Activated CD4-positive, CD25-positive, alpha-beta regulatory T cell treated with anti-CD3 and anti-CD28 coated beads, Interleukin-2, amount 50 U/mL, for 16 hours (primary cell): ENCODE measurements at places on chromosomes 11 and 22.
A peak's percentile ranks its signal among the peaks of the same experiment; 100 is the strongest.

DNA sequence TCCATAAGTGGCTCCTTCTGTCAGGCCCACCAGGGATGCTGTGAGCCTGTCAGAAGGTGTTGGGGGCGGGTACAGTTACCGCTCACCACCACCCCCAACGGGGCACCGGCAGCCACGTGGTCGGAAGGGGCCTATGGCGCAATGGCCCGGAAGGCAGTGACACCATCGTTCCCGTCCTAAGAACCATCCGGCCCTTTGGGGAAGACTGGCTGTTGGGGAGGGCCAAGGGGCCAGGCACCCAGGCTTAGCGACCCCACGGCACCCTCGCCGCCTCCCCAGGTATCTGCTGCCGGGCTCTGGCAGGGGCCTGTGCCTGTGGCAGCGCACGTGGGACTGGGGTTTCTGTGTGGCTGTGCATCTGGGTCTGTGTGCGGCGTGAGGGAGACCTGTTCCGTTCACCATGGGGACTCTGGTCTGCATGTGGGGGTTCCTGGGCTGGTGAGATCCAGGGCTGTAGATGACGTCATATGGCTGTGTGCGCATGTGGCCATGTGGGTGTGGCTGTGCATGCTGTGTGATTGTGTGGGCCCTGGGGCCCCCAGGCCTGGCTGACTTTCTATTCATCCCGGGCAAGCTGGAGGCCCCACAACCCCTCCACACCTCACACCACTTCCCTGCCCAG, 717 bp downstream of the OSM start:
- peak; percentile 69 for DNase-seq

DNA sequence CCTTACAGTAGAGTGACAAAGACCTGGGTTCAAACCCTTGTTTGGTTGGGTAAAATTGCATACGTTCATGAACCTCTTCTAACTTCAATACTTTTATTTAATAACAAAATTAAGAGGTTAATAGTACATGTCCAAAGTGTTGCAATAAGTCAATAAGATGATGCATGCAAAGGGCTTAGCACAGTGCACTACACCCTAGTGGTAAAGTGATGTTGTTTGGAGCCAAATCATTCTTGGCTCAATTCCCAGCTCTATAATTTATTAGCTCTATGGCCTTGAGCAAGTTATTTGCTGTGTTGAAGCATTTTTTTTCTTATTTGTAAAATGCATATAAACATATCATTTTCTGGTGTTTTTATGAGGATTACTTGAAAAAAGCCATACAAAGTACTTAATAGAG, 945.3 kb downstream of the LRRC4C start:
- no peak for DNase-seq

DNA sequence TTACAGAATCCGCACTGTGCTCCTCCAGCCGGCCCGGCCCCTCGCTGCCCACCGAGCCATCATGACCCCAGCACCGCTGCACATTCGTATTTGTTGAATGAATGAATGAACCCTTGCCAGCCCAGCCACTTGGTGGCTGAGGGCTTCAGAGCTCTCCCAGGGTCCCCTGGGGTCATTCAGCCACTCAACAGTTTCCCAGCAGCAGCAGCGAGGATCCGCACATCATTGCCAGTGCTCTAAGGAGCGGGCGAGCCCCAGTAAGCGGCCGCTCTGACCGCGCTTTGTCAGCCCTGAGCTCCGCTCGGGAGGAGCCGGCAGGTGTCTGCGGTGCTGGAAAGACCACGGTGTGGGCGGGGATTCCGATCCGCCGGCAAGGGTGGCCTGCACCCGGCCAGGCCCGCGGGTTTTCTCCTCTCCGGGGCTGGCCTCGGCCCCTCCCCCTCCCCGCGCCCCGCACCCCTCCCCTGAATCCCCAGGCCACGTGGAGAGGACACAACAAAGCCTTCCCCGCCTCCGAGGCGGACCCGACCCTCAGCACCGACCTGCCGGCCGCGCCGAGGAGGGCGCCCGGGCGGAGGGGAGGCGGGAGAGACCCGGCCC, 563 bp downstream of the BID start:
- DNase-seq, result peak; percentile 28

- DNase-seq, result no peak
Measured at GRCh38 chr11:89249196-89249595, 71.5 kb downstream of the TYR start.

GRCh38 chr11:125168918-125169456, 4.4 kb downstream of the PKNOX2 start:
- DNase-seq, result no peak
